ENCODE measurements at places on chromosomes 2 and 18. TPM values are rescaled to one million over a fixed set of nuclear protein-coding genes. Genes with fewer than 3 reads are reported as not detected.
A peak's percentile ranks its signal among the peaks of the same experiment; 100 is the strongest.

GRCh38 chr2:56128235-56128634 is 55.6 kb upstream of the CCDC85A start:
- DNase-seq: peak; percentile 27

- no peak for DNase-seq
These were observed 1321.2 kb downstream of the DPP10 start for GRCh38 chr2:115763601-115764000.

- DNase-seq: no peak
These were observed 8.1 kb upstream of the IL37 start for GRCh38 chr2:112902816-112903215.

- peak; percentile 59 for DNase-seq
These were observed 190.7 kb downstream of the MTCL1 start for GRCh38 chr18:8895987-8896619.

DNA sequence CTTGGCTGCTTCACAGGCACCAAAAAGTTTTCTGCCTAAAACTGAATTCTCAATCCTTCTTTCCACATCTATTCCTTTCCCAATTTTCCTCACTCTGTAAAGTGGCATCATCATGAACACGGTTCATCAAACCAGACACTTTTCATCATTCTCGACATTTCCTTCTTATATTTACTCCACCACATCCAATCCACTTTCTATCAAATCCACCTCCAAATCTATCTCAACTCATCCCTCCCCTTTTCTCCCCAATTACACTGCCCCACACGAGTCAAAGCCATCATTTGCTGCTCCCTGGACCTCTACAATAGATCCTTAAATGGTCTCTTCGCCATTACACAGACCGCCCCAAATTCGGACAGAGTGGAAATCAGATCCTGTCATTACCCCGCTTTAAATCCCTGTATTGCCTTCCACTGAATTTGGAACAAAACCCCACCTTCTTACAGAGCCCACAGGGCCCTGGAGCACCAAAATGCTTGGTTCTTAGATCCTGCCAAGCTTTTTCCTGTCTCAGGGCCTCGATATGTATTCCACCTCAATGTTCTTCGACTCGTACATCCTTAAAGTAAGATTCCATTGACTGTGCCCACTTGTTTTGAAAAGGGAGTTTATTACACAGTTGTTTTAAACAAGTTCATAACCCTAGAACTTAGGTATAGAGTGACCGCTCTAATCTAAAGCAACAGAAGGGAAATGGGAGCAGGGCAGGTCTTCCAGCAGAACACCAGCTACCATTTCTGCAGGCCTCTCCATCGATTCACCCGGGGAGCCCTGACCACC is 856 bp downstream of the ACAA2 start:
- no peak for DNase-seq

DNA sequence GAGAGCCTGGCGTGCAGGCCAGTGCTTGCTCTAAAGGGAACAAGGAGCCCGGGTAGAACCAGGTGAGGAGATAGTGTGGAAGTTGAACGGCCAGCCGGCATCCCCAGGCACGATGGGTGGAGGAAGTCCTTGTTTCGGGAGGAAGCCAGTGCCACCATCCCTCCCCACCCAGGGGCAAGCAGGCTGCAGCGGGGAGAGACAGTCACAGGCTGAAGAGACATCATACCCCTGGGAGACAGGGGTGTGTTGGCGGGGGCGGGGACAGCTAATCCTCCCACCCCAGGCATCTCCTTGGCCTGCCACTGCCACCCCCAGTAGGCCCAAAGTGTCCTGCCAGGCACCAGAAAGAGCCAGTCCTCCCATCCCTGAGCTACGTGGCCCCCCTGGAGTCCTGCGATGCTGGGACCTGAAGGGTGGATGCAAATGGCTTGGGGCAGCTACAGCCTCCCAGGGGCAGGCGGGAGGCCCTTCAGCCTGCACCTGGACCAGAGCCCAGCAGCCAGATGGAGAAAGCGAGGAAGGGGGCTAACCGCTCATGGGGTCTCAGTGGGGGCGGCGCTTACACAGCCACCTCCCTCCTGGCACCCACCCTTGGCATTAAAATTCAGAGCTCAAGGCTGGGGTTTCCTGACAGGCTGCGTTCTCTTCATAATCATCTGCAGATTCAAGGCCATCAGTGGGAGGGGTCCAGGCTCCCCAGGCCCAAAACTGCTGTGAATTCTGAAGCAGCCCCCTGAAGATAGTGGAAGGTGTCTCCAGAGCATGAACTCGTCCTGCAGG is 14.8 kb upstream of the GPR55 start:
- no peak for DNase-seq

DNA sequence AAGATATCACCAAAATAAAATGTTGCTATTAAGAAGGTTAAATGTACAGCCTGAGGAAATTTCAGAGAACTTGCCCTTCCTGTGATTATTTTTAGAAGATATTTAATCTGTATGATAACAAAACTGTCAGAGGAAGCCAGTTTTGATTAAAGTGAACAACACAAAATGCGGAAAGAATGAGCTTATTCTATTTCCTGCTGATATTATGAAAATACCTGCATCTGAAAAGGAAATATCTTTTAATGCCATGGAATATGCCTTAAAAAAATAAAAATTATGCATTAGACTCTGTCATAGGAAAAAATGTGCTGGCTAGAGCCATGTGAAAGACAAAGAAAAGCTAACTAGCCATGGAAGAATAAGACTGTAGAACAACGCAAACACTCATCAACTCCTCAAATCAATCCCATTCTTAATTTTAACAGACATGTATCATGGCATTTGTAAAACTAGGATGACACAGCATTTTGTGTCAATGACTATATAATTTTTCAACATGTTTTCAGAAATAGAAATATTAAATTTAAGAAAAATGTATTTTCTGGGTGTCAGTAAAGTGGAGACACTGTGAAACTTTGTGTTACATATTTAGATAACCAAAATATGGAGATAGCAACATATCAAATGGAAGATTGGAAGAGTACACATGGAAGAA is 1768.2 kb downstream of the SUCLG1 start:
- DNase-seq: no peak

- DNase-seq: peak; percentile 1
These were observed 545.9 kb upstream of the GCFC2 start for GRCh38 chr2:76256458-76257088.

- no peak for DNase-seq
These were observed 100.3 kb downstream of the RAB3GAP1 start for GRCh38 chr2:135152361-135152760.

DNA sequence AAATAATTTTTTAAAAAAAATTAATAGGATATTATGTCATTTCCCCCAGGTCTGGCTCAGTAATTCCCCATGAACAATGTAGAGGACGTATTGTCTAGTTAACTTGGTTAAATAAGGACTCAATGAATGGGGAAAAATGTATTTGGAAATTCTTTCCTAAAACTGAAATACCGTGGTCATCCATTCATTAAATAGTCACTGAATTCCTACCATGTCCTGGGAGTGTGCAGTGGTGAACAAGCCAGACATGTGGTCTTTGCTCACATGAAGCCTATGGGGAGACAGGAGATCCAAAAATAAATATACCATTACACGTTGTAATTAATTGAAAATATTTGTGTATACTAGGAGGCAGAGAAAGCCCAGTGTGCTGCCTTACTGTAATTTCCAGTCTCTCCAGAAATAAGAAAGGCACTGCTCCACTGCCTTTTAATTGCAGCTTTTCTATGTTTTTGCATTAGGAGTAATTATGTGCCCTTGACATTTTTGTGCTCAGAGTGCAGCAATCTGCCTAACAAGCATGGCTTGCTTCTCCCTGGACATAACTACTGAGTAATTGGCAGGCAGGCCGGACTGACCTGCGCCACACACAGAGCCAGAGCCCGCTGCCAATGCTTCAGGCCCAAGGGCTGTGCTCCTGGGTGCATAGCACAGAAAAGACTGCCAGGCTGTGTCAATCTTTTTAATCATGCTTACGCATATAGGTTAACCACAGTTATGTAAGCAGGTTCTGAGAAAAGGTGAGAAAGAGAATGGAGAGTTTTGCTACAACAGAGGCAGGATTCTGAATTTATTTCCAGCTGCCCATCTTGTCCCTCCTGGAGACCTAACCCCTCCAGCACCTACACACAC is 22.2 kb upstream of the TTC39C start:
- DNase-seq: peak; percentile 72

DNA sequence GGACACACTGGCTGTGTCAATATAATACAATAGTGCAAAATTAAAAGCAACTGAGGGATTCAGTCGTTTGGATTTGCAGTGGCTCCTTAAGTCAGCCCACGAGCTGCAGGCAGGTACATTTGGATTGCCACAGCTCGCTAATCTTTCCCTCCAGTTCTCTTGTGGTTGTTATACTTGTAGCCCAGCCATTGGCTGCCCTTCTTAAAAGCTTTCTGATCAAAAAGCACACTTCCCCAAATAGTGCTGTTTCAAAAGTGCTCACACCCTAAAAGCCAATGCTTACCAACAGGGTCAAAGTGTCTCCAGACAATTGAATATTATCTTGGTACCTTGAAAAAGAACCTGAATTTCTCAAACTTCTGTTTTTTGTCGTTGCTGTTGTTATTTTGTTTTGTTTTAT is 404.7 kb upstream of the FAM98A start:
- no peak for DNase-seq

DNA sequence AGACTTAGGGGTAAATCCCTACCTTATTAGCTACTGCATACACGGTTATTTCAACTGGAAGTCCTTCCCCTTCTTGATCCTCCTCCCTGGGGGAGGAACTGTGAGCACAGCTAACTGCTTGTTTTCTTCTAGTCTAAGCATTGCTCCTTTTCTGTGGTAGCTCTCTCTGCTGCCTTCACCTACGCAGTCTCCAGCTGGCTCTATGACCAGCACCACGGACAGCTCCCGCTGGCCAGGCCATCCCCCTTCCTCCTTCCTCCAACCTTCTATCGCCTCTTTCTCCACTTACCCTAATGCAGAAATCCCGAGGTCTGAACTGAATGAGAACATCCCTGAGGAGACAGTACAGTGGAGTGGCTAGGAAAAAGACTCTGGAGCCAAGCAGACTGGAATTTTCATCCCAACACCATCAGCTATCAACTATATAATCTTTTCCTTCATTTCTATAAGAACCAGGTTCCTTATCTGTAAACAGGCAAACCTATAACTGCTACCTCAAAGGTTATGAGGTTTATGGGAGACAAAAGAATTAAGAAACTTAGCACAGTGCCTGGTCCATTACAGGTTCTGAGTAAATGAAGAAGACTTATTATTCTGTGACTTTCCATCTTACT is 4.7 kb upstream of the CFAP65 start:
- DNase-seq: no peak

The SLC4A5 gene
- 0.17 TPM for total RNA-seq

The UGT1A1 gene
- 0.31 TPM for total RNA-seq
